ENCODE measurements at places on chromosomes 12 and 14.
A peak's percentile ranks its signal among the peaks of the same experiment; 100 is the strongest.

GRCh38 chr12:98162906-98163678 lies 352.3 kb upstream of the TMPO start:
- no peak for DNase-seq

DNA sequence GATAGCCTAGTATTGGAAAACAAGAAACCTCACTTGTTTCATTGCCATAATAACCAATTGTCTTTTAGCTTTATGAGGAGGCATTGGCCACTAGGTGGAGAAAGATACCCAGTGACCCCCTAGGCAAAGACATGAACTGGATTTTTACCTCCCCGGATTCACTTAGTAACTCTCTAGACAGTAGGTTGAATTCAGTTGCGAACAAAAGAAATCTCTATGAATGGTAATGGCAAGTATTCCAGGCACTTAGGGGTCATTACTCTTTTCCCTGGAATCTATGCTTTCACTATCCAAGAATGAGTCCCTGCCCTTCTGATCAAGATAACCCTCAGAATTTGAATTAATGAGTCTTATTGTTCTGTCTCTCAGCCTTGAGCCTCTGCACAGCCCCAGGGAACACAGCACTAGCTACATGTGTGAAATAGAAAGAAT lies 29.5 kb upstream of the RHOJ start:
- peak; percentile 20 for DNase-seq

- DNase-seq = no peak
These were observed 115.7 kb upstream of the GSC start for GRCh38 chr14:94885481-94886155.

DNA sequence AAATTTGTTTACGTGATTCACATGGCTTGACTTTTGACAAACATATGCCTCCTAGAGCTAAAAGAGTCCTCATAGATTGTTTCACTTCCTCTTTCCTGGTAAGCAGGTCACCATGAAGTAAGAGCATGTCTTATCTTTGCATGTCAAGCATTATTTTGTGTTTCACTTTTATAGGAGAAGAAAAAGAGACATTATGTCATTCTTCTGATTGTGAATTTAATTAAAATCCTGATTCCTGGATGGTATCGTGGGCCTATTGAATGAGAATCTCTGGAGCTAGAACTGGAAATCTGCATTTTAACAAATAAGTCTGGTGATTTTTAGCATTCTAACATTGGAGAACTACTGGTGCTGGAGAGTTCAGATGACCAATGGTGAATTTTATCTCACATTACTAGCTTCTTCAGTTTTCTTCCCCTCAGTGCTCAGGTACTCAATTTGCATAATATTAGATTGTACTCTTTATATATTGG lies 218.6 kb upstream of the ATP2B1 start:
- peak; percentile 72 for DNase-seq

DNA sequence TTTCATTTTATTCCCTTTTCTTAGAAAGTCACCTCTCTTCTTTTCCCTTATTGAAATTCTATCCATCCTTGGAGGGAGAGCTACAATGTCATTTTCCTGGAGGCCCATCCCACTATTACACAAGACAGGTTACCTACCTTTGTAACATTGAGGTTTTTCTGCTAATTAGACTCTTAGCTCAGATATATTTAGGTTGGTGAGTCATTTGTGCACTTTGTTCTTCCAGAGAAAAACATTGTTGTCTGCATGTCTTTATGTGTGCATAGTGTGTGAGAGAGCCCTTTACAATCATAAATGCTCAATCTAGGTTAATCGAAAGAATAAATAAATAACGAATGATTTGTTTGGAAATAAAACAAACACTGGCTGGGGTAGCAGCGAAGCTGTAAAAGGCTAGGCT lies 191.8 kb downstream of the DACT1 start:
- DNase-seq = no peak

DNA sequence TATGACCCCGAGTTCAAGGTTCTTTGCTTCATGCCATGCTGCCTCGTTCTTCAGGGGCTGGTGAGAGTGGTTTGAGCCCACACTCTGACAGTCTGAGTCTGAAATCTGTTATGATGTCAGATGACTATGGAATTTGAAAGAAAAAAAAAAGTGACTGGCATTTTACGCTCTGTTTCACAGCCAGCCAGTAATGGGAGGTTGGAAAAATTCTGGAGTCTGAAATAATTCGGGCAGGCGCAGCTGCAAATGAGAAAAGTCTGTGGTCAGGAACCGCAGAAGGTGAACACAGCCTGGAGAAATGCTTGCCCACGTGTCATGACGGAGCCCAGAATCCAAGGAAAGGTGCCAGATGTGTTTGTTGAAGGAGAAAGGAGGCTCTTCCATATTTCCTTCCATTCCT lies 269.8 kb upstream of the PWP1 start:
- no peak for DNase-seq

GRCh38 chr12:52631264-52631663 lies 12.9 kb upstream of the KRT73 start:
- DNase-seq = no peak

- DNase-seq = peak; percentile 17
These were observed 1.1 kb downstream of the ARHGAP5 start for GRCh38 chr14:32078023-32078857.

DNA sequence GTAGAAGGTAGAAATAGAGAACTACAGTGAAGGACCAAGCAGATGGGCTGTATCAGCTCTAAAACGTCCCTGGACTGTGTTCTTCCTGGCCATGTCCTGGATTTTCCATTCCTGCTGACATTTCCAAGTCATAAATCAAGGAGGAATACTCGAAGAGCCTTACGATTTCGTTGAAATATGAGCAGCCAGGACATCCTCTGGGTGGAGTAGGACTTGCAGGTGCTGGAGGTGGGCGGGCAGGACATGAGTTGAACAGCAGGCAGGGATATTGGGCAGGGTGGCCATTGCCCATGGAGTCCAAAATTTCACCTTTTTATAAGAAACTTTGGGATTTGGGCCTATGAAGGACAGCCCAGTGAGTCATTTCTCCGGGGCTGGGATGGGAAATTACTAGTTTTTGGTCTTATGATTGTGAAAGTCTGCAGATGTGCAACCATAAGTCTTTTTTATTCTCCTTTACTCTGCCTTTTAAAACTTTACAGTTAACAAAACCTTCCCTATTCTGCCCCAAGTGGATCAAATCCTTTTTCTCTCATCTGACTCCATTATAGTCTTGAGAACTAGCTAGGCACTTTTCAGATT lies 88.8 kb downstream of the TMX1 start:
- no peak for DNase-seq

GRCh38 chr14:30874999-30875787 lies 834 bp downstream of the COCH start:
- peak; percentile 46 for DNase-seq

DNA sequence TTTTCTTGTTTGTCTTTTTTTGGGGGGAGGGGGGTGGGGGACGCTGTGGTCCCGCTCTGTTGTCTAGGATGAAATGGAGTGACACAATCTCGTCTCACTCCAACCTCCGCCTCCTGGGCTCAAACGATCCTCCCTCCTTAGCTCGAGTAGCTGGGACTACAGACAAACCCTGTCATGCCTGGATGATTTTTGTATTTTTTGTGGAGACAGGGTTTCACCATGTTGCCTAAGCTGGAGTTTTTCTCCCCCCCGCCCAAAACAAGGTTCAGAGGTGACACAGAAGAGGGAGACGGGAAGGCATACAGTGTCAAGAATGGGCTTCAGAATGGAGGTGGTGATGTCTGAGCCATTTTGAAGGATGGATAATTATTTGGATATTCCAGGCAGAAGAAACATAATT lies 116.9 kb upstream of the ATF1 start:
- DNase-seq = no peak

- DNase-seq = no peak
These were observed 25.4 kb downstream of the DHRS2 start for GRCh38 chr14:23661542-23661941.

DNA sequence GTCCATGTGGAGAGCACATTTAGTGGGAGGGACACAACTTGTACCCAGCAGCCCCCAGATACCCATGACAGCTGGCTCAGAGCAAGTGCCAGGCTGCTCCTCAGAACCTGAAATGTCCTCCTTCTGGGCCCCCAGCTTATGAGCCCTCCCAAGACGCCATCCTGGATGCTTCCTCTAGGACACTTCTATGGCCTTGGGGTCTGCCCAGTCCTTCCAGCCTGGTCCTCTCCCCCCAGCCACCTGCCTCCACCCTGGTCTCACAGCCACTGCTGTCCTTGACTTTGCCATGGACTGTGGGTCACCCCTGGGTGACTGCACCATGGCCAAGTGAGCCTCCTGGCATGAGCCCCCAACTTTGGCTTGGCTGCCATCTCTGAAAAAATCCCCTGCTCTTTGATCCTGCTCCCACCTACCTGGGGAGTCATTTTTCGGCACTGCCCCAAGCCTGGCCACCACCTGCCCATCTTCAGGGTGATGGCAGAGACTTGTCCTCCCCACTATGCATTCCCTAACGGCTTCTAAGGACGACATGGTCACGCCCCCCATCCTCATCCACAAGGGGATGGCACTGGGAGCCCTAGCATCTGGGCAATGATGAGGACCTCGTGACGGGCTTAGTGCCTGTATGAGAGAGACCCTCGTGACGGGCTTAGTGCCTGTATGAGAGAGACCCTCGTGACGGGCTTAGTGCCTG lies 323.7 kb downstream of the TMEM121 start:
- DNase-seq = no peak

DNA sequence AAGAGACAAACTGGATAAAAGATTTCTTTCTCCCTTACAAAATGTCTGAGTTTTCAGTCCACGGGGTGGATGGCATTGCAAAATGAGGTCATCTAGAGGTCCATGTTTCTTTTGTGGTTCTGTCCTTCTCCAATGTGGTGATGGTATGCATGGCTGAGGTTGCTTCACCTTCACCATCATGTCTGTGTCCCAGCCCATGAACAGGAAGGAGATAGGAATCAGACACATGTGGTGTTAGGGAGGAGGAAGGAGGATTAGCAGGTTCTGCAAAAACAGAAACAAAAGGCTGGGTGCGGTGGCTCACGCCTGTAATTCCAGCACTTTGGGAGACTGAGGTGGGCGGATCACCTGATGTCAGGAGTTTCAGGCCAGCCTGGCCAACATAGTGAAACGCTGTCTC lies 11.0 kb upstream of the AEBP2 start:
- no peak for DNase-seq

GRCh38 chr12:101087920-101088319 lies 122.1 kb downstream of the SLC5A8 start:
- DNase-seq = no peak

DNA sequence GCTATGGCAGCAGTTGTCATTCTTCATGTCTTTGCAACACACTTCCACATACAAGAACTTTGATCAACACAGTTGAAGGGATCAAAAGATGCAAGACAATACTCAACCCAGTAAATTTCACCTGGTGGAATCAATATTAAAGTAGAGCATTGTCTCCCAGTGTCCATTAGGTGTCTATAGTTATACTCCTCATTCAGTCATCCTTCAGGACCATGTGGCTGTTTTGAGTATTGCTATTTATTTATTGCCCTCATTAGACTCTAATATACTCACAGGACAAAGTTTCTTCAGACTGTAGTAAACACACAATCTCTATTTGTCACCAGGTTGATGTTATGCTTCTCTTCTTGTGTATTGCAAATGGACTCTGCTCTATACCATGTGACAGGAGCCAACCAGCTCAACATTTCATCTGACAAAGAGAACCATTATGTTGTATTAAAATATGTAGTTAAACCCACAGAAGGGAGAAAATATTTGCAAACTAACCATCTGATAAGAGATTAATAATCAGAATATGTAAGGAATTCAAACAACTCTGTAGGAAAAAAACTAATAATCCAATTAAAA lies 146.6 kb downstream of the TGFB3 start:
- no peak for DNase-seq

- peak; percentile 26 for DNase-seq
These were observed 99.8 kb upstream of the RESF1 start for GRCh38 chr12:31859232-31859977.

DNA sequence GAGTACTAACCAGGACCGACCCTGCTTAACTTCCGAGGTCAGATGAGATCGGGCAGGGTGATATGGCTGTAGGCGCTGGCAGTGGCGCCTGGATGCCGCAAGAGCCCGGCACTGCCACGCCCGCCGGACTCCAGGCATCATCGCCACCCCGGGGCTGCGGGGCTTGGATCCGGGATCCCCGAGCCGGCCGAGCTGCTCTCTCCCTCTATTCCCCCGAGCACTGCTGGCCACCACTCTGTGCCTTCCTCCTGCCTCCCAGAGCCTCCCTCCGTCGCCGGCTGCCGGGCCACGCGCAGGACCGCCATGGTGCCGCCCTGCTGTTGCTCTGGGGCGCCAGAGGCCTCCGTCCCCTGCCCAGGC lies 153.2 kb upstream of the ALG10B start:
- DNase-seq = no peak

DNA sequence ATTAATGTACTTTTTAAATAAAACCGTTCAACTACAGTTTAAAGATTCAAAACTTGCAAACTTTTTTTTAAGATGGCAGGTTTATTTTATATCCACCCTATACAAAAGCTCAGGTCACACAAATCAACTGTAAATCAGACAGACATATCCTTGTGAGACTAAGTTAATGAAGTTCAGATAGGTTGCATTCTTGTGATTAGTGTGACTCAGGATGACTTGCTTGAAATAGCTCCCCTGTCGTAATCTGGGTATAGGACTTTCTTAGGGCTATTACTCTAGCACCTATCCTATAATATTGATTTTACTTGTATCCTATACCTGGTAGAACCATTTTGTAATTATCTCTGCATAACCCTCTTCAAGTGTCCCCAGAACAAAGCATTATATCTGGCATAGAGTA lies 9.5 kb upstream of the PRKD1 start:
- no peak for DNase-seq

- no peak for DNase-seq
These were observed 245.4 kb upstream of the KRR1 start for GRCh38 chr12:75756771-75757170.

DNA sequence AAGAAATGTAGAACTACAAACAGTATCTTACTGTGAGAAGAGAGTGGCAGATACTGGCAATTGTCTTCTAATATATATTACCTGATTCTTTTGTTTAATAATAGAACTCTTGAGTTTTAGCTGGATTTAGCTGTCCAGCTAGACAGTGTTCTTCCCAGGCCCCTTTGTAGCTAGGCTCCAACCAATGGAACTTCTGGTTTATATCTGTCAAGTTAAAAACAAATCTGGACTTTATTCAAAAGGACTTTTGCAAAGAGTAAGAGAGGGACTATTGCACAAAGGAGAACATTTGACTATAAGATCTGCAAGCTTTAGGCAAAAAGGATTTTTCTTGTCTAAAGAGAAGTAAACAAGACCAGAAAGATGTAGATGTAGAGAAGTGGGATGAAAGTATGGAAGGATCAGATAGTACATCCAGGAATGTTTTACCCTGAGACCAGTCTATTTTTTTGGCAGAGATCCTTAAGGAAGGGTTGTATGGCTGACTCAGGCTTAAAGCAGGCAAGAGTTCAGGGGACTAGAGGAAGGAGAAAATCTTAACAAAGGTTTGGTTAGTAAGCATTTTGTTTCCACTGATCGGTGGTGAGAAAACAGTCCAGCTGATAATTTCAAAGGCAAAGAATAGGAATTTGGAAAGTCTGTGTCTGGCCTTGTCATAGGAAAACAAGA lies 111.1 kb upstream of the PLEKHA5 start:
- no peak for DNase-seq

- no peak for DNase-seq
These were observed 167.5 kb downstream of the MDGA2 start for GRCh38 chr14:47507861-47508260.

- no peak for DNase-seq
These were observed 69.7 kb downstream of the CIT start for GRCh38 chr12:119807380-119807779.

- DNase-seq = peak; percentile 87
These were observed 62.6 kb upstream of the RESF1 start for GRCh38 chr12:31896514-31897039.

GRCh38 chr14:68774771-68775613 lies 17.9 kb downstream of the ZFP36L1 start:
- DNase-seq = no peak
